ENCODE measurements at places on chromosomes 5 and 9.

GRCh38 chr9:96149533-96150280, 152.3 kb downstream of the HSD17B3 start:
- no peak for DNase-seq

DNA sequence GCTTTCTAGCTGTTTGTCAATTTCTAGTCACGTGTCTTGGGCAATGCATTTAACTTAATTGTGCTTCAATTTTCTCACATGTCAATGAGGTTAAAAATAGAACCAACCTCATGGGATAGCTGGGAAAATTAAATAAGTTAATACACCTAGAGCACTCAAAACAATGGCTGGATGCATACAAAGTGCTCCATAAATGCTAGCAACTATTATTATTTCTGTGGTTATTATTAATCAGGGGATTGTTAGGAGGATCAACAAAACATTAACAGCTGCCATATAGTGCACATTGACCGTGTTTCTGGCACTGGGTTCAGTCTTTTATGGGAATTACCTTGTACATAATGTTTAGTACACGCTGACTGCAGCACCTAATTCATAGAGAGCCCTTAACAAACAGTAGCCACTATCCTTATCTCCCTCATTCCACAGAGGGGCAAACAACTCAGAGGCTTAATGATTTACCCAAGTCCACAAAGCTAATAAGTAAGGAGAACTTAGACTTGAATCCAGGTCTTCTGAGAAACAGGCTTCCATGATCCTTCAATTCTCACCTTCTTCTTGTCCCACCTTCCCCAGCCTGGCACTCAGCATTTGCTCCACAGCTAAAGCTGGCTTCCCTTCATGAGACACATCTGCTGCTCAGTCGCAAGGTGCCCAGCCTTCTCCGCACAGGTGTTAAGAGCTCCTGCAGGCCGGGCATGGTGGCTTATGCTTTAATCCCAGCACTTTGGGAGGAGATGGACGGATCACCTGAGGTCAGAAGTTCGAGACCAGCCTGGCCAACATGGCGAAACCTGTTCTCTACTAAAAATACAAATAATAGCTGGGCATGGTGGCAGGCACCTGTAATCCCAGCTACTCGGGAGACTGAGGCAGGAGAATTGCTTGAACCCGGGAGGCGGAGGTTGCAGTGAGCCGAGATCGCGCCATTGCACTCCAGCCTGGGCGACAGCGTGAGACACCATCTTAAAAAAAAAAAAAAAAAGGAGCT, 137.4 kb upstream of the ABCA1 start:
- peak; percentile 14 for DNase-seq

GRCh38 chr9:5801739-5802113, 31.2 kb downstream of the ERMP1 start:
- no peak for DNase-seq

DNA sequence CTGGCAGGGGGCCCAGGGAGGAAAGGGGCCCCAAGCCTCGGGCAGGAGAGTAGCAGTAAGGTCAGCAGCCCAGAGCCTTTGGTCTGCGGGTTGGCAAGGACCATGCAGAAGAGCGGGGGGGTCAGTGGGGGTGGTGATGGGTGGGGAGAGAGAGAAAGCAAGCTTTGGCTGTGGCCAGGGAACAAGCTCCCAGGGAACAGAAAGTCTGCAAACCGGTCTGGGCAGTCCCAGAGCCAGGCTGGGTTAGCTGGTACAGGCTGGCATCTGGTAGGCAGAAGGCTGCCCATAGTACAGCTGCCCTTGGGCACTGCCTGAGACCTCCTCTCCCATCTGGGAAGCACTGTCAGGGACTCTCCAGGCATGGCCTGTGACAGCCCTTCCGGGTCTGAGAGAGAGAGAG, 10.5 kb upstream of the EPB41L4B start:
- DNase-seq = no peak

DNA sequence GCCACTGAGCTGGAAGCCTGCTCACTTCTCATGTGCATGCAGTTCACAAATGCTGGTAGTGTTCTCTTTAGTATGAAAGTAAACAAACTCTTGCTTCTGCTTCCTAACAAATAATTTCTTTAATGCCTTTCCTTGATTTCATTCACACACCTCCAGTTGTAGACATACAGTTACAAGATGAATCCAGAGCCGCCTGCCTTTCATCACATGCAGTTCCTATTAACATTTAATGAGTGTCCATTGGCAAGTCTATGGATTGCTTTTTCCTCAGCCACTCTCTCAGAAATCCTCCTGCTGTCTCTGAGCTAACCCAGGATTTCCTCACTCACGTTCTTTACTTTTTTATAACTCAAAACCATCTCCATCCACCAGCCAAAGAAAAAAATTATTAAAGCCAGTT, 408.6 kb downstream of the BNC2 start:
- DNase-seq = no peak

- DNase-seq = no peak
Measured at GRCh38 chr9:89522261-89522958, 24.5 kb upstream of the SEMA4D start.

GRCh38 chr5:149442563-149443182, 63.6 kb upstream of the IL17B start:
- peak; percentile 76 for DNase-seq

GRCh38 chr5:852018-852417, 1.2 kb upstream of the ZDHHC11 start:
- no peak for DNase-seq

DNA sequence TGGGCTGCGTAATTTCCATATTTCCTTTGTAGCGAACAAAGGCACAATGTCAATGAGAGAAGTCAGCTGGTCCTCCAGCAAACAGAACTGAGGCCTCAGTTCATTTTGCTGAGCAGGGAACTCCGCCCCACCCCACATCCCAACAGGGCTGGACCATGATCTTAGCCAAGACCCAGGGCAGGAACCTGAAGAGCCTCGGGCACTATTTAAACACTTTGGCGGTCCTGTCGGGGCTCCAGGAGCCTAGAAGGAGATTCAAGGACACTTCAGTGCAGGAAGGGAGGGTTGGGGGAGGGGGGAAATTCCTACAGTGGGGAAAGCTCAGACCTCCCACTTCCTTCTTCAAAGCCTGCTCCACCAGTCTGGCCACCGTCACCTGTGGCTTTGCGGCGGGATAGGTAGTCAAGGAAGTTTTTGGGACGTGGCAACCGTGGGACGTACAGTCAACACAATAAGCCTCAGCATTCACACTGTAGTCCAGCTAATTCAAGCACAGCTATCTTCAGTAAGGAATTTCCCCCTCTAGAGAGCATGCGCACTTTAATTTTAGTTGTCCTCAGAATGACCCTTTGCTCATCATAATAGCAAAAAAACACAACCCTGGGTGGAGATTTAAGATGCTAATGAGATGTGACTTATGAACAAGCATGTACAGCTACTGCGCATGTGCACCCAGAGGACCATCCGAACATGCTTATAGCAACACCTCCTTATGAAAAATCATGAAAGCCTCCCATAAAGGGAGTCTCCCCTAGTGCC, 30.9 kb downstream of the S1PR3 start:
- DNase-seq = no peak

DNA sequence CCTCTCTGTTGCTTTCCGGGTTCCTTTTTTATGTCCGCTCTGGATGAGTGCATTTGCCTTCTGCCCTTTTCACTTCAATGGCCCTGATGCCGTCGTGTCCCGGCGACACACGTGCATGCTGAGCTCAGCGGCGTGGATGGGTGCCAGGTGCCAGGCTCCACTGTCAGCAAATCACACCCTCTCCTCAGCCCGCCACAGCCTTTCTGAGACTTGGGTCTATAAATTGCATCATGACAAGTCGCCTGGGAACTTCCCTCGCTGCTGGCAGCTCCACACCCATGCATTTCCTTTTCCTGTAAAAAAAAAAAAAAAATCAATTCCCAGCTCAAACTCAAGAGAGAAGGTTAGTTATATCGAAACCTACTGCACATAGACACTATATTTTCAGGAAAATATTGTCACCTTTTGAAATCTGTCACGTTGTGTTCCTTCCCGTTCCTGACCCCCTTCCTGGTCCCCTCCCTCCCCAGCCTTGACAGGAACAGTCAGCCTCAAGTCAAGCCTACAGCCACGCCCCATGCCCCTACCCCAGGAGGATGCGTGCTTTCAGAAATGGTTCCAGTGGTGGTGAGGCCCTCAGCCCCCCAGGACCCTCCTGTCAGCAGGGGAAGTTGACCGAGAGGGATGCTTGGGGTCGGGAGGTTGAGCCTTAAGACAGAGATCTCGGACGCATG, 110.3 kb upstream of the PTCH1 start:
- no peak for DNase-seq

DNA sequence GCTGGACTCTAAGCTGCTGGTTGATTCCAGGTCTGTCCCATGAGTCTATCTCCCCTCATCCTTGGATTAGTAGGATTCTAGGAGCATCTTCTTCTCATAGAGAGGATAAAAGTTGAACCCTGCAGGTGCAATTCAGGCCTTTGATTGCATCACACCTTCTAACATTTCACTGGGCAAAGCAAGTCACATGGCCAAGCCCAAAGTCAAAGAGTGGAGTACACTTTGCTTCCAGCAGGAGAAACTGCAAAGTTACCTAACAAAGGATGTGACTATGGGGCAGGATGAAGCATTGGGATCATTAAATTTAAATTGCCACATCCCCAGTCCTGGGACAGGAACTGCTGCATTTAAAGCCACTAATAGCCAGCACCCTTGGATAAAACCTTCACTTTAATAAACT, 51.0 kb upstream of the EGFLAM start:
- DNase-seq = no peak

GRCh38 chr9:78618735-78619134, 321.8 kb downstream of the PSAT1 start:
- no peak for DNase-seq

GRCh38 chr5:69006030-69006429, 87.8 kb upstream of the SLC30A5 start:
- no peak for DNase-seq

GRCh38 chr5:318341-318897, 3.1 kb upstream of the AHRR start:
- no peak for DNase-seq

DNA sequence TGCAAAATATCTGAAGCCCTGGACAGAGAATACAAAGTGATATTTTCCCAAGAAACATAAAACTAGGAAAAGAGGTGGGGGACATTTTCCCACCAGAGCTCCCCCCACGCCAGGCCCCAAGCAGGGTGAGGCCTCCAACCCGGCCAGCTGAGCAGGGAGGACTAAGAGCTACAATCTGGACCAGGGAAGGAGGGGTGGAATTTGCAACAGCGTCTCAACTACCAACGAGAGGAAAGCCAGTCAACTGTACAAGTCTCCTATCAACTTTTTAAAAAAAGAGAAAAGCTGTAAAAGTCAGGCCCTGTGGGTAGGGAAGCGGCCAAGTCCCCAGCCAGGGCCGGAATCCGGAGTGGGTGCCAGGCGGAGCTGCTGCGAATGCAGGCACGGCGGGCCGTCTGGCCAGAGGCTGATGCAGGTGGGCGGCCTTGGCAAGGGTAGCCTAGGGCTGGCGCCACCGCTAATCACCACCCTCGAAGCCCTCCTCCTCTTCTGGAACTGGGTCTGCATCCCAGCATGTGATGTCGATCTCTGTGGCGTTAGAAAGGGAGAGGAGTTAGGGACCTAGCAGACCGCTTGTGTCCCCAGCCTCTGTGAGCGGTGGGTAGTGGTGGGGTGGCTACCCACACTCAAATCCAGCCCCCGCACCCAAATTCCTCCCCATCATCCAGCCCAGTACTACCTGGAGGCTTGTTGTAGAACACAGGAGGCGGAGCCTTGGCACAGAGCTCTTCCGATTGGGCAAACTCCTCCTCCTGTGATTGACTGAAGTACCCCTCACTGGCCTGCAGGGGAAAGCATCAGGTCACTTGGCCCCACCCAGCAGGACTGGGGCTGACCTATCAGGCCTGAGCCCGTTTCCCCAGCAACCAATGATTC, 10.6 kb downstream of the PRR7 start:
- DNase-seq = peak; percentile 87

GRCh38 chr9:131177898-131178297, 52.5 kb downstream of the NUP214 start:
- no peak for DNase-seq

GRCh38 chr5:134436523-134437339, 25.1 kb upstream of the CDKN2AIPNL start:
- DNase-seq = no peak

- DNase-seq = no peak
Measured at GRCh38 chr9:125524583-125525355, 182.2 kb downstream of the MAPKAP1 start.

DNA sequence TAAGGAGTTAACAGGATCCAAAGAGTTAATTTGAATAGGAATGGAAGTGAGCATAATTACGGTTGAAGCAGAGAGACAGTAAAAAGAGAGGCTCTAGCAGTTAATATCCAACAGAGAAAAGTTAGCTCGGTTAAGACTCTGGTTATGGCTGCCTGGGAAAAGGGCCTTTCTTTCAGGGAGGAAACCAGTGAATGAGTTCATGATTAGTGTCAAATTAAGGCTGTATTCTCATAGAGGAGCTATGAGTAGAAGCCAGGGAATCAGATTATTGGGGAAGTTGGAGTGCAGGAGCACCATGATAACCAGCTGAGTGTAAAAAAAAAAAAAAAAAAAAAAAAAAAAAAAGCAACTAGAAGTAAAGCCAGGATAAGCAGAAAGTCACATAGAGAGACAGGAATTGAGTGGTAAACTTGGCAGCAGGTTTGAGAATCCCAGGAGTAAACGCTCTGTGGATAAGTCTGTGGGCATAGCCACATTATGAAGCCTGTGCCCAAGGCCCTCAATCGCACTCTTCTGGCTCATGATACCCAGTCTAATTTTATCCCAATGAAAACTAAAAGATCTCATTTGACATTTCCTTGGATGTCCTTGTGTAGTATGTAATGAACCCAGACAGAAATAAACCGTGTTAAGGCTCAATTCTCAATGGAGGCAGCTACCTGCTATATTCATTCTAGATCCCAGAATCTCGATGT, 372.6 kb upstream of the MPDZ start:
- no peak for DNase-seq

- no peak for DNase-seq
Measured at GRCh38 chr5:141493500-141494422, 4.9 kb downstream of the PCDHGC5 start.

DNA sequence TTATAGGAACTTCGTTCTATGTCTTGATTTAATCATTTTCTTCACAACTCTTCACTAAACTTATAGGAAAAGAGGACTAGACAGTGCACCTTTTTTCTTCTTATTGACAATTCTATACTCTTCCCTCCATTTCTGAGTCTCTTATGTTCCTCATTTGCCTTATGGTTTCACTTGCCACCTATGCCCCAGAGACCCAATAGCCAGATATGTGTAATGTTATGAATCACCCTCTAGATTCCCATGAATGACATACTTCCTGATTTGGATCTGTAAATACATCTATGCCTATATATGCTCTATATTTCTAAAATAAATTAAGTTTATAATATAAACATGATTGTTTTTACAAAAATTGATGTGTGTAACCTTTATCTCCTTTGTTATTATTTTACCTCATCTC, 514.1 kb upstream of the MEF2C start:
- DNase-seq = no peak

GRCh38 chr9:74598874-74599273, 101.7 kb downstream of the RORB start:
- DNase-seq = no peak

DNA sequence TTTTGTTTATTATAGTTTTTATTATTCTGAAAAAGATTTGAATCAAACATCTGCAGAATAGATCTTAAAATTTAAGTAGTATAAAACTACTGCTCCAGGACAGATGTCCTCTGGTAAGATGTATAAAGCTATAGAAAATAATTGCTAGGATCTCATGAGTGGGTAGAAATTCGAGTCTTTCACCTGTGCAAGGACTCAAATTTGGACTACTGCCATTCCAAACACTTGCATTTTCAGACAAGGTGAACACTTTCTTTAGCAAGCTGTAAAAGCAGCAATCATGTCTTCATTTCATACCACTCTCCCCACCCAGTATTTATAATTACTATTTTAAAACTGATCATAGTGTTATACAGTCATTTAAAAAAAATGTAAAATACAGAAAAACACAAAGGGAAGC, 20.7 kb downstream of the SKP2 start:
- DNase-seq = no peak

All from hematopoietic multipotent progenitor cell treated with erythropoietin and hydrocortisone succinate and interleukin-3 and kit ligand, for 15 days (in vitro differentiated cells).